ENCODE measurements at places on chromosomes 3 and 15.

- DNase-seq: no peak
Measured at GRCh38 chr15:38666865-38667510, 102.4 kb upstream of the RASGRP1 start.

DNA sequence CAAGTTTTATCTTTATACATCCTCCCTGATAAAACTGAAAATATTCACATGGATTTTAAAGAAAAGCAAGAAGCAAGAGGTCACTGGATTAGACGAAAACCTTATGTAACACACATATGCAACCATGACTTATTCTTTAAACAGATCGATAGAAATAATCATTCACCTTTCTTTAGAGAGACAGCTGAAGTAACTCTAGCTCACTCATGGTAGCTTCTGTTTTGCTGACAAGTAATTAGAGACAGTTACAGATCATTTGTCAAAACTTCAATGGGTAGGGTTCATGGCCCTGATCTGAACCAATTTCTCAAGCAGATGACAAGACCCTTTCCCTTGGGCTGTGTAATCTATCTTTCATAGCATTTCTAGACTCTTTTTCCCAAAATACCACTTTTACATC, 74.5 kb downstream of the PLCH1 start:
- DNase-seq: no peak

GRCh38 chr3:190517687-190518086, 3.8 kb downstream of the IL1RAP start:
- DNase-seq: no peak

- no peak for DNase-seq
Measured at GRCh38 chr3:34212656-34213055, 414.2 kb downstream of the PDCD6IP start.

- no peak for DNase-seq
Measured at GRCh38 chr15:90594301-90594738, 64.6 kb downstream of the CRTC3 start.

DNA sequence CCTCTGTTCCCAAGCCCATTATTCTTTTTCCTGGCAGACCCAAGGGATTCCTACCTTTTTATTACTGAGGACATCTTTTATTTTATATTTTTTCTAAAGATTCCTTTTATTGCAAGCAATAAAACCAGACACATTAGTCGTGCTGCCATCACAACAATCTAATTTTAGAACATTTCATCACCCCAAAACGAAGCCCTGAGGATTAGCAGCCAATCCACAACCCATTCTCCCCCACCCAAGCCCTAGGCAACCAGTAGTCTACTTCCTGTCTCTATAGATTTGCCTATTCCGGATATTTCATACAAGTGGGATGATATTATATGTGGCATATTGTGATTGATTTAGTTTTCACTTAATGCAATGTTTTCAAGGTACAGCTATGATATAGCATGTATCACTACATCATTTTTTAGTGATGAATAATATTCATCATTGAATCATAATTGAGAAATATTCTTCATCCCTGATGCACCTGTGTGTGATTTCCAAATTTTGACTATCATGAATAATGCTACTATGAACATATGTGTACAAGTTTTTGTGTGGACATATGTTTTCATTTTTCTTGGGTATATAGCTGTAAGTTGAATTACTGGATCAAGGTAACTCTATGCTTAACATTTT, 65.7 kb downstream of the IL1RAP start:
- no peak for DNase-seq

Measured in endothelial cell (in vitro differentiated cells).